ENCODE measurements at places on chromosomes 13 and 19. TPM values are rescaled to one million over a fixed set of nuclear protein-coding genes. Genes with fewer than 3 reads are reported as not detected.

DNA sequence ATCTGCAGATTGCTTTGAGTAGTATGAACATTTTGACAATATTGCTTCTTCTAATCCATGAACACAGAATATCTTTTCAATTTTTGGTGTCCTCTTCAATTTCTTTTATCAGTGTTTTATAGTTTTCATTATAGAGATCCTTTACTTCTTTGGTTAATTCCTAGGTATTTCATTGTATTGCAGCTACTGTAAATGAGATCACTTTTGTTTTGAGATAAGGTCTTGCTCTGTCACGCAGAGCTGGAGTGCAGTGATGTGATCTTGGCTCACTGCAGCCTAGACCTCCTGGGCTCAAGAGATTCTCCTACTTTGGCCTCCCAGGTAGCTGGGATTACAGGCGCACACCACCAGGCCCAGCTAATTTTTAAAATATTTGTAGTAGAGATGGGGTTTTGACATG lies 9.8 kb downstream of the CYP2A7 start:
- DNase-seq: no peak

The HCN2 gene
- total RNA-seq: 1.1 TPM

The ZFP28 gene
- total RNA-seq: 5.4 TPM

GRCh38 chr19:1811942-1812425 lies at the start of gene ATP8B3:
Gene ATP8B3 (minus strand): TSS chr19:1812276. CDS start chr19:1811736, 540 bp downstream.
- no peak for DNase-seq

GRCh38 chr13:42380420-42381164 lies 108.6 kb downstream of the AKAP11 start:
- no peak for DNase-seq

DNA sequence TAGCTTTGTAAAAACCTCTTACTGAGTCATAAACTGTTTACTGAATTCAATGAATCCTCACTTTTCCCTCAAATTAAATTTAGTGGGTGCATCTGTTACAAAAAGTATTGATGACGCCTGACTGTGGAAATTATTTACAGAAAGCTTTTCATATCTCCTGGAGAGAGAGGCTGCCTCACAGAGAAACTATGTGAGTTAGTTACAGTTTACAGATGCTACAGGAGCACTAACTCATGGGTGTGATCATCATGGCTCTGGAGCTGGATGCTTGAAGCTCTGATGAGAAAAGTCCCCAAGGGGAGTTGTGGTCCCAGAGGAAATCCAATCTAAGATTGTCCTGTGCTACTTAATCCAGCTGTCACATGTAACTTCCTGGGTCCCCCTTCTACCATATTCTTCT lies 590.8 kb downstream of the LMO7 start:
- DNase-seq: no peak

DNA sequence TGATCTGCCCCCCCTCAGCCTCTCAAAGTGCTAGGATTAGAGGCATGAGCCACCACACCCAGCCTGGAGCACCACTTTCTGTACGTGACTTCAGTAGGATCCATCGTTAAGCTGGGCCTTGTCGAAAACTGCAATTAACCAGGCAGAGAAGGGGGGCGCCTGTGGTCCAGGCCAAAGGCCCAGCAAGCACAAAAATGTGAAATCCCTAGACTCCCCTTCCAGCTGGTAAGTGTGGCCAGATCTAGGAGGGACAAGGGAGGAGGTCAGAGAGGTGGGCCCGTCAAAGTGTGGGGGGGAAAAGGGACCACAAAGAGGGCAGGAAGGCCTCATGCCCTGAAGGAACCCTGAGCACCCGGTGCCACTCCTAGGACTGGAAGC lies 13.8 kb downstream of the DDX39A start:
- no peak for DNase-seq

- DNase-seq: no peak
Measured at GRCh38 chr13:46728777-46729176, 68.2 kb downstream of the ESD start.

DNA sequence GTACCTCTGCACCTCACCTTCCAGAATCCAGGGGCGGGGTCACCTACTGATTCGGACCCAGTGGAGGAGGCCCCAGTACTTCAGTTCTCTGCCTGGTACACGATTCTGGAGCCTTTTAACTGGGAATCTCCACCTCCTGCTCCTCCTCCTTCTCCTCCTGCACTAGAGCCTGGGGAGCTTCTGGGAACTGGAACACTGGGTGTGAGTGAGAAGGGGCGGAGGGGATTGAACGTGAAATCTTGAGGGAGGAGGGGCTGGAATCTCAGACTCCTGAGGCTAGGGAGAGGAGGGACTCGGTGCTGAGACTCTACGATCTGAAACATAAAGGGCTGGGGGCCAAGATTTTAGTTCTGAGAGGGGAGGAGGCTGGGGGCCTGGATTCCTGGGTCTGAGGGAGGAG lies at the start of gene KLK8:
Gene KLK8, minus strand, starts transcription at position 90 of the 400 bp plus-strand sequence. CDS start 437 bp downstream, outside the sequence.
- no peak for DNase-seq

The TMEM259 gene
- 260 TPM for total RNA-seq

GRCh38 chr19:31838163-31838815 lies 489.1 kb upstream of the TSHZ3 start:
- no peak for DNase-seq

- DNase-seq: no peak
Measured at GRCh38 chr19:16476401-16476800, 4.6 kb upstream of the EPS15L1 start.

GRCh38 chr19:39745643-39746042 lies 7.8 kb upstream of the CLC start:
- no peak for DNase-seq

DNA sequence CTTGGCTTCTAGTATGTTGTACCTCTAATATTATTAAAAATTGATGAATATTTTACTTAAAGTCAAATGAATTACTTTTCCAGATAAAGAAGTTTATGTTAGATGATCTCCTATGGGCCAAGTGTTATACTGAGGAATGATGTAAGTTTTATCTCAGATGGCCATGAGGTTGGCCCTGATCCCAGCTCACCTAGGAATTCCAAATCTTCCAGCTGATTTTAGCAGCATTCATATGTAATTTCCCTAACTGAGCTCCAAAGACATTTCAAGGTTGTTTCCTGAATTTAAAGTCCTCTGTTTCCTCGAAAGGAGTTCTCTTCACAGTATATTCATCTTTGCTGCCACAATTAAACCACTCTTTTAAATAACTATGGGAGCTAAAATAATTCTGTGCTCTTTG lies 1670.4 kb upstream of the SPRY2 start:
- DNase-seq: peak; percentile 16

GRCh38 chr13:43783820-43784219 lies 3.0 kb downstream of the ENOX1 start:
- DNase-seq: no peak

GRCh38 chr13:49908637-49909036 lies 27.5 kb downstream of the SPRYD7 start:
- DNase-seq: no peak

- no peak for DNase-seq
Measured at GRCh38 chr13:93183302-93183701, 43.3 kb upstream of the GPC6 start.

GRCh38 chr13:108915634-108916512 lies 286.5 kb downstream of the MYO16 start:
- peak; percentile 93 for DNase-seq

DNA sequence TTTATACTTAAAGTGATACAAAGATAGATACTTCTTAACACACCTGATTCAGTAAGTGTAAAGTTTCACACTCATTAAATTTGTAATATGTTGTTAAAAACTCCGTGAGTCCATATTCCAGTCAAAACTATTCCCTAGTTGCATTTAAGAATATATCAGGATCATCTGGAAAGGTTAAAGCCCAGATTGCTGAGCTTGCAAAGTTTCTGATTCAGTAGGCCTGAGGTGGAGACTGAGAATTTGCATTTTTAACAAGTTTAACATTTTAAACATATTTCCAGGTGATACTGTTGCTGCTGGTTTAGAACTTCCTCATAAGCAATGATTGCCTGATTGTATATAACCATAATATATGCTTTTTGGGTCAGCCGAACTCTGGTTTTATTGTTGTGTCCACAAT lies 1998.6 kb upstream of the PCDH20 start:
- no peak for DNase-seq

GRCh38 chr19:34096020-34096915 lies 76.0 kb upstream of the LSM14A start:
- peak; percentile 45 for DNase-seq

The MIER2 gene
- 38.2 TPM for total RNA-seq

DNA sequence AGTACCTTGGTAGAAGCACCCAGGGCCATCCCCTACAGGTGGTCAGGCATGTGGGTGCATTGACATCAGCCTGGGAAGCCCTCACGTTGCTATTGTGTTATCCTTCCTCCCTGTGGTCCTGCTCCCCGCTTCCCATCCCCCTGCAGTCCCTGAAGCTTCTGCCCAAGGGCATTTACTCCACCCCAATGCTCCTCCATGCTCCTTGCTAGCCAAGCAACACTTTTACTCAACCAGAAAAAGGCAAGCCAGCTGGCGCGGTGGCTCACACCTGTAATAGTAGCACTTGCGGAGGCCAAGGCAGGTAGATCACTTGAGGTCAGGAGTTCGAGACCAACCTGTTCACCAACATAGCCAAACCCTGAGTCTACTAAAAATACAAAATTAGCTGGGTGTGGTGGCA lies 54.8 kb upstream of the LATS2 start:
- no peak for DNase-seq

- DNase-seq: no peak
Measured at GRCh38 chr19:41351339-41352245, 2.1 kb downstream of the TGFB1 start.

DNA sequence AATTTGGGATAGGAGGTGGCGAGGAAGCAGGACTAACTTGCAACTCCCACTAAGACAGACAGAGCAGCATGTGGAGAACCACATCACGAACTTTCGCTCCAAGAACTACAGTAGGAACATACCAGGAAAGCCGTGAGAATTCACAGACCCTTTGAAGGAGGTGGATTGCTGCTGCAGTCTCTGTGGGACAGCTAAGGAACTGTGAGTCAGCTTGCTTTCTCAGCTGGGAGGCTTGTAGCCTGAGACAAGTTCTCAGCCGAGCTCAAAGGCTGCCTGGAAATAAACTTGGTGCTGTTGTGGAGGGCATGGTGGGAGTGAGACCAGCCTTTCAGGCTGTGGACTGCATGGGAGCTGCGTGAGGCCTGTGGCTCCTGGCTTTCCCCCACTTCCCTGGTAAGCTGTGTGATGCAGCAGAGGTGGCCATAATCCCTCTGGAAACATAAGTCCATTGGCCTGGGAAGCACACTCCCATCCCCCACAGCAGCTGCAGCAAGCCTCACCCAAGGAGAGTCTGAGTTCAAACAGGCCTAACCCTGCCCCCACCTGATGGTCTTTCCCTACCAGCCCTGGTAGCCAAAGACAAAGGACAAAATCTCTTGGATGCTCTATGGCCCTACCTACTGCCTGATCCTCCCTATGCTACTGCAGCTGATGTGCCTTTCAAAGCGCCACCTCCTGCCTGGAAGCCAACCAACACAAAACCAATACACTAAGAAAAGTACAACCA lies 441.1 kb upstream of the HTR2A start:
- DNase-seq: no peak

- peak; percentile 50 for DNase-seq
Measured at GRCh38 chr13:32164622-32165268, 133.2 kb downstream of the FRY start.

DNA sequence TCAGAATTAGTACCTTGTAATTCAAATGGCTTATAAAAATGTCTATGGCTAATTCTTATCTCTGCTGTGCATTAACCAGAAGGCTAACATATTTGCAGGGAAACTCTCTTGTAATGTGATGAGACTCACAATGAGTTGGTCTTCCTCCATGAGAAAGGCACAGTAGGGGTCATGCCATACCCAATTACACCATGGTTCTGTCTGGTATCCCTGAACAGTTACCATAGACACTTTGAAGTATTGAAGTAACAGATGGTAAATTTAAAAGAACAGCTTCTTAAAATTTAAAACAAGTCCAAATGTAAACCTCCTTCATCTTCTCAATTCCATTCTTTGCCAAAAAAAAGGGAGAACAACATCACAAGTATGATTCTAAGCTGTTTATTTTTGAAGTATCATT lies 22.6 kb upstream of the SLAIN1 start:
- DNase-seq: no peak

GRCh38 chr19:29539131-29539530 lies 13.3 kb downstream of the VSTM2B start:
- no peak for DNase-seq

The TMEM91 gene
- 9.4 TPM for total RNA-seq

DNA sequence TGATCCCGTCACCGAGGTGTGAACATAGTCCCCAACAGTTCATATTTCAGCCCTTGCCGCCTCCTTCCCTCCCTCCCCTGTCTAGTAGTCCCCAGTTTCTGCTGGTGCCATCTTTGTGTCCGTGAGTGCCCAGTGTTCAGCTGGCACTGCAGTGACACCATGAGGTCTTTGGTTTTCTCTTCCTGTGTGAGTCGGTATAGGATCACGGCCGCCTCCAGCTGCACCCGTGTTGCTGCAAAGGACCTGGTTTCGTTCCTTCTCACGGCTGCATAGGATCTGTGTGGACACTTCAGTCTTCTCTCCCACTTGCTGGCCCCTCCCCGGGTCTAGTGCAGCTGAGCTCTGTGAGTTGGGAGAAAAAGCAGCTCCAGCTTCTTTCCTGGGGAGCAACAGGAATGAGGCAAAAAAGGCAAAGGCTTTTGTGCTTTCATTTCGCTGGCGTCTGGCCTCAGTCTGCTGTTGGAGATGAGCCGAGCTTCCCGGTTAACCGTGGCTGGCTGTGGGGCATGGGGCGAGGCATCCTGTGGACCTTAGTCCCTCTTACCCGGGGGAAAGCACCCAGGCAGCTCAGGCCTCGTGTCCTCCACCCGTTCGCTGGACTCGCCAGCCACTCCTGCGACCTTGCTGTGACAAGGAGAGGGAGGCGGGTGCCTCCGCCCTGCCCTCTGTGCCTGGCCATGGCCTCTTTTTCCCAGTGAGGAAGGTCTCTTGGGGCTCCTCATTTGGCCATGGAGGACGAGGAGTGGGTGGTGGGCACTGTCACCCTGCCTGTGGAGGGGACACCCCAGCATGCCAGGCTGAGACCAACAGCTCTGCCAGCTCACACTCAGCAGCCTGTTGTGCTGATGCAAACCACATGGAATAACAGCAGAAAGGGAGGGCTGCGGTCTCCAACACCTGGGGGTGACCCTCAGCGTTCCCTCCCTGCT lies 196.5 kb downstream of the TEX29 start:
- DNase-seq: no peak

The PLK5 gene
- not detected for total RNA-seq

GRCh38 chr19:35141837-35142605 lies 1.0 kb upstream of the FXYD7 start:
- DNase-seq: no peak

The LAIR2 gene
- not detected for total RNA-seq

- DNase-seq: no peak
Measured at GRCh38 chr13:113009743-113010509, 40.9 kb downstream of the MCF2L start.

DNA sequence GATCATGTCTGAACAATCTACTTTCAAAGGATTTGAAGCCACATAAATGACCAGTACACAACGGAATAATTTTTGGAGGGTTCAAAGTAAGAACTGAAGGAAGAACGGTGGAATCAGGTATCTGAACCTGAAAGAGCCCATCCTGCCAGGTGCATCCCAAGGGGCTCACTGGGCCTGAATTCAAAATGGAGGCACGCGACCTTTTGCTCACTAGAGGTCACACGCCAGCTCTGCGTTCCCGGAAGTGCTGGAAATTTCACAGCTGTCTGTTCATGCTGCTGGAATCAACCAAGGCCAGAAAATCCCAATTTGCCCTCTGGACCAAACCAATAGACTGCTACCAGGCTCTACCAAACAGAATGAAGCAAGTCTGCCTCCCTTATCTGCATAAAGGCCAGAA lies 4.2 kb upstream of the RASA3 start:
- no peak for DNase-seq

- DNase-seq: peak; percentile 25
Measured at GRCh38 chr13:64810750-64811149, 2419.4 kb downstream of the PCDH9 start.
